T-helper 2 cell (primary cell): ENCODE measurements at places on chromosomes 2 and 18.
A peak's percentile ranks its signal among the peaks of the same experiment; 100 is the strongest.

DNA sequence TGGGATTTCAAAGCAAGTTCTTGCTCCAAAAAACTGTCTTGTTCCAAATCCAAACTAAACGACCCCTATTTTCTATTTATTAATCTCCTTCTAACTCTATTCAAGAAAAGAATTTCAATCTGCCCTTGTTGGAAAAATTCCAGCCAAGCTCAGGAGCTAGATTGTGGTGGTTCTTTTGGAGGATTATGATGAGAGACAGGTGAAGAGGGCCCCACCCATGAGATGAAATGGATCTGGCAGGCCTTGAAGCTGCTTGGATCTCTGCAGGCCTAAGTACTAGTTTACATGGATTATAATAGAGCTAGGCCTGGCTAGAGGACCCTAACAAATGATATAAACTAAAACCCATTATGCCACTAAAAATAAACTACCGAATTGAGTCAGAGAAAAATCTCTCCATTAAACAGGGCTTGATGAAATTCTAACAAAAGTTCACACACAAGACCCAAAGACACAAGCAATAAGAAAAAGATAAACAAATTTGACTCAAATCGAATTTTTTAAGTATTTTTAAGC, 101.6 kb downstream of the GFPT1 start:
- DNase-seq: no peak

- no peak for DNase-seq
These were observed 66.2 kb downstream of the SKA1 start for GRCh38 chr18:50441016-50441415.

DNA sequence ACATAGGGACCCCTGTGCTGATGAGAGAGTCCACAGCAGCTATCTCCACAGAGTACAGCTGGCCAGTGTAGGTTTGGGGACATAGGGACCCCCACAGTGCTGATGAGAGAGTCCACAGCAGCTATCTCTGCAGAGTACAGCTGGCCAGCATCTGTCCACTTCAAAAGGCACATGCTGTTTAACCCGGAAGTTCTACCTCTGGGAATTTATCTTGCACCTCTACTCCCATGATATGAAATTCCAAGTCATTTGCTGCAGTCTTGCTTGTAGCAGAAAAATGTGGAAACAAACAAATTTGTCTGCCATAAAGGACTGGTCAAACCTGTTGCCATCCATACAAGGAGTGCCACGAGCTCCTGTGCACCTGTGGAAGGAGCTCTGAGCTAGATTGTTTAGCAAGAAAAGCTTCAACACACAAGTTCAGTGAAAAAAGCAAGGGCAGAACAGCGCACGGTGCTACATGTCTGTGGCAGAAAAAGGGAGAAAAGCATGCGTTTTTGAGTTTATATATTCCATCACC, 33.1 kb downstream of the LRRFIP1 start:
- DNase-seq: no peak

DNA sequence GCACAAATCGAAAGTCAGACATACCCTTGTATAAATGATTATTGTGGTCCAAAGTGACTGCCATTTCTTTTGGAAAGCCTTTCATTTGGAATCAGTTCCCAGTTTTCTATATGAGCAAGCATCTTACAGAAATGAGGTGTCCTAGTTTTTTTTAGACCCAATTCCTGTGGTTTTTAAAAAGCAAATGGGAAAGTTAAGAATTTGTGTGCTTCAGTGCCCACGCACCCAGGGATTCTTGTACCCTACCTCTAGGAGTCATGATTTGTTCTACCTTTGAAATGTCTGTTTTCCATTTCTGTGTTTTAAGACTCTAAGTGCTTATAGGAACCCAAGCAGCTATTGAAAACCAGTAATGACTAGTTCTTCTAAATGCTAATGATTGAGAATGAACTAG, 218.1 kb downstream of the CAMKMT start:
- no peak for DNase-seq

DNA sequence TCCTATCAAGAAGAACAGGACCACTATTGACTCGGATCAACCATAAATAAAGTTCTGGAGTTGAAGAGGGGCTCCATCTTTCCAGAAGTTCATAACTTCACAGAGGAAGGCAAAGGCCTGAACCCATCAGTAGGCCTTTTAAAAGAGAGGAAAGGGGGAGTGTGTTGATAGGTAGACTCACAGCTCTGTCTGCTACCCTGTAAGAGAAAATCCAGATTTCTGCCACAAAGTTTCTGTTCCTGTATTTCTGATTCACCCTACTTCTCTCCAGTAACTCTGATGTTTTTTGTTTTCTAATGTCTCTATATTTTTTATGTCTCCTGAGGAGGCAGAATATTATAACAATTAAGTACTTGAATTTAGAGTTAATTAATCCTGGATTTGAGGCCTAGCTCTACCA, 564.0 kb downstream of the TNS1 start:
- no peak for DNase-seq

GRCh38 chr2:23547725-23548124, 162.7 kb downstream of the KLHL29 start:
- no peak for DNase-seq

GRCh38 chr2:238741277-238741676, 106.6 kb upstream of the TWIST2 start:
- no peak for DNase-seq

GRCh38 chr2:10120877-10121574, 1.5 kb upstream of the RRM2 start:
- DNase-seq: peak; percentile 48
